ENCODE measurements at places on chromosomes 2 and 18.

GRCh38 chr18:79525556-79526467 lies 130.1 kb downstream of the NFATC1 start:
- peak; percentile 38 for DNase-seq

DNA sequence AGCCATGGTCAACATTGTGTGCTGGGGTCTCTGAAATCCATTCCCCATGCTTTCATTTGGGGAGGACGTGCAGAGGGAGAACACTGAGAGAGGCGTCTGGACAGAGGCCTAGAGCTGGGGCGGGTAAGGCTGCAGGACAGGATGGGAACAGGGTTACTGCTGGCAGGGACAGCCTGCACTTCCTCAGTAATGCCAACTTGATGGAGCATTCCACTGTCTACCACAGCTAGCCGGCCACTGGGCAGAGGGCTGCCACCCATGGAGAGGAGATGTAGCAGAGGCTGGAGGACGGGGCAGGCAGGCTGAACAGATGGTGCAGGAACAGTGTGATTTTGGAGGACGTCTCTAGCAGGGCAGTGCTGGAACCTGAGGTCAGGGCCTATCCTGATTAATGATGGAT lies 29.3 kb downstream of the MRPL33 start:
- DNase-seq, result no peak

DNA sequence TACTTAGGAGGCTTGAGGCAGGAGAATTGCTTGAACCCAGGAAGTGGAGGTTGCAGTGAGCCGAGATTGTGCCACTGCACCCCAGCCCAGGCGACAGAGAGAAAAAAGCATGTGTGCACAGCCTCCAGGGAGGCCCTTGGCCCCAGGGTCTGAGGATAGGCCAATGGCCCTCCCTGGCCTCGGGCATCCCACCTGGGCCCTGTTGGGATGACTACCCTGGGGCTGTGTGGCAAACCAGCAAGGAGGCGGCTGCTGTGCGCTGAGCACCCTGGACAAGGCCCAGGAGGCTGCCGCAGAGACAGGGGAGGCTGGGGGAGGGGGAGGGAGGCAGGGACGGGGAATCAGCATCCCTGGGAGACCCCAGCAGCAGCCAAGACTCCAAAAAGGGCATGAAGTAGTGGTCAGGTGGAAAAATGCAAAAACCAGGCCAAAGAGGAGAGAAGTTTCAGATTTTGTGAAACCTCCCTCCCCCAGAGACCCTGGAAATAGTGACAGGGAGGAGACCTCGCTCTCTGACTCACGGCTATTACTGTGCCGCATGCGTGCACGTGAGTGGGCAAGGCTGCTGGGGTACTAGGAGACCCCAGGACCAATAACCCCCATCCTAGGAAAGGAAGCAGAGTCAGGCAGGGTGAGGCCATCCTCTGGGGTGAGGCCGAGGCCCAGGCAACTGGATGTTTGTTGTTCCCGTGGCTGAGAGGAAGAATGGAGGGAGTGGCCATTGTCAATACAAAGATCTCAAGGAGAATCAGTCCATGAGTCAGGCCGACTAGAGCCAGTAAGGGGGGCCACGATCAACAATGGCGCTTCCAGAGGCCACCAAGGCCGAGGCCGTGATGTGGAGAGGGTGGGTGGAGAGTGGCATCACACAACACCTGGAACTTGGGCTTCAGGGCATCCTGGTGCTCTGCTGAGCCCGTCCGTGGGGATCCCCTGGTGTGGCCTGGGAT lies 16.0 kb upstream of the B3GNT7 start:
- no peak for DNase-seq

DNA sequence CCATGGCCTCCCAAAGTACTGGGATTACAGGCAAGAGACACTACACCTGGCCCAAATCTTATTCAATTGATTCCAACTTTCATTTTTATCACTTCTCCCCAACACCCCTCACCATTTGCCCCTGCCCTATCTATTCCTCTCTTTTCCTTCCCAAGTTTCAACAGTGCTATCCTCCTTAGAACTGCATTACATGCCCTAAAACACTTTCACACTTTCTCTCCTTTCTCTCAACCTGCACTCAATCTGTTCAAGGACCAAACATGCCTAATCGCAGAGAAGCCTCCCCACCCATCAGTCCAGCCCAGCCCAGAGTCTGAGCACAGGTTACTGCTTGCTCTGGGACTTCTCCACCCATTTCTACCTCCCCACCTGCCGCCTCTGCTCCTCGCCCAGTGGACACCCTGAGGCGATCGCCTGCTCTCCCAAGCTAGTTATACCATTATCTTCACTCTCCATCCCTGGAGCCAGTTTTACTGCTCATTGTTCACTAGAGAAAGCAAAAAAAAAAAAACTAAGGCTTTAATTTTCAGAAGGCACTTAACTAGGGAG lies 23.7 kb upstream of the DSG1 start:
- no peak for DNase-seq

Measured in right forelimb (tissue), 1 donor.